ENCODE measurements at places on chromosomes 11 and 22.
A peak's percentile ranks its signal among the peaks of the same experiment; 100 is the strongest.

DNA sequence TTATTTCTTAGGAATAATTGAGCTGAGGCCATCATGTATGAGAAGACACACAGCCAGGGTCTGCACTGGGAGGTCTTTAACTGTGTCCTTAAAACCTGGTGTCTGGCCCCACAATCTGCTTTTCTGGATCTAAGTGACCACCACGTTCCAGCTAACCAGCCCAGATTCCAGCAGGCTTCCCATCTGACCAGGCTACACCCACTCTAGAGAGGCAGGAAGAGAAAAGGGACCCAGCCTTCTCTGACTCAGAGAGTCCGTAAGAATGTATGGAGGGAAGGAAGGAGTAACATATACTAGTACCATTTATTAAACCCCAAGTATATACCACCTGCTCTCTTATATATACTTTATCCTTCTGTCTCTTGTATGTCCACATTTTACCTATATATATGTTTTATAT, 80.1 kb downstream of the LDLRAD3 start:
- DNase-seq = no peak

DNA sequence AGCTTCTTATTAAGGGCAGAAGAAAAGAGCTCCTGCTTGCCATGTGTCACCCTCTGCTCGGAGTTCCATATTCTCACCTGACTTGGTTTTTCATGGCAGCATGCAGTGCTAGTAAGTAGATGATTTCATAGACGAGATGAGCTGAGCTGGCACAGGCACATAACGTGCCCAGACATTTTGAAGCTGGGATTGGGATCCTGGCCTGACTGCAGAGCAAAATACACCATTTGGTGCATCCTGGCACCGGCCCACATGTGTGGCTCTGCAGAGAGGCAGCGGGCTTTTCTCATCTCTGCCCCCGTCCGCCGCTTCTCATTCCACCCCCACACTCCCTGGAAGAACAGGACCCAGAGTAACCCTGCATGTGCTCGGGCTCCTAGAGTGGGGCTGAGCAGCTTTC, 24.8 kb downstream of the FAM118A start:
- no peak for DNase-seq

GRCh38 chr11:126359431-126360048, 4.1 kb downstream of the ST3GAL4 start:
- DNase-seq = no peak

GRCh38 chr22:35868938-35869337, 151.3 kb downstream of the APOL5 start:
- no peak for DNase-seq

- DNase-seq = no peak
These were observed 2.4 kb downstream of the CRYBB2 start for GRCh38 chr22:25221790-25222189.

DNA sequence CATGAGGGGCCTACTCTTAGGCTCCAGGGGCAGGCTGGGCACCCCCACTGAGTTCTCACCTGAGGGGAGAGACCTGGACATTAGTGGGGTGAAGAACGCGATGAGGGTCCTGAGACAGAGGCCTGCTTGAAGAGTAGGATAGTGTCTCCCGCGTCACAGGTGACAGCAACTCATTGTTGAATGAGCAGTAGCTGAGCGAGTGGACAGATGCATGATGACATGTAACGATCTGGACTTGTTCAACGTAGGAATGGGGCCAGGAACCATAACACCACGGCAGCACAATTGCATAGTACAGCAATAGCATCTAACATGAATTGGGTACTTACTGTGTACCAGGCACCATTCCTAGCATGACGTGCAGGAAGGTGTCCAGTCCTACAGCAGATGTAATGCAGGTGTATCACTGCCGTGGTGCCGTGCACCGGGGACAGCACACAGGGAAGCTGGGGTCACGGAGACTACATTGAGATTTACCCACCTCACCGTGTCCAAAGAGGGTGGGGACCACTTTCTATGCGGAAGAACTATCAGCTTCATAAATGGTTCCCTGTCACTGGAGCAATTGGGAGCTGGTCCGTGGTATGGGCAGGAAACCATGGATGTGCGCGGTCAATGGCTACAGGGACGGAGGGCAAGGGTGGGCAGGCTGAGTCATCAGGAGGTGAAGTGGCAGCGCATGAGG, 1019.1 kb downstream of the TBC1D22A start:
- no peak for DNase-seq

GRCh38 chr11:101441747-101442146, 142.1 kb downstream of the TRPC6 start:
- DNase-seq = no peak

DNA sequence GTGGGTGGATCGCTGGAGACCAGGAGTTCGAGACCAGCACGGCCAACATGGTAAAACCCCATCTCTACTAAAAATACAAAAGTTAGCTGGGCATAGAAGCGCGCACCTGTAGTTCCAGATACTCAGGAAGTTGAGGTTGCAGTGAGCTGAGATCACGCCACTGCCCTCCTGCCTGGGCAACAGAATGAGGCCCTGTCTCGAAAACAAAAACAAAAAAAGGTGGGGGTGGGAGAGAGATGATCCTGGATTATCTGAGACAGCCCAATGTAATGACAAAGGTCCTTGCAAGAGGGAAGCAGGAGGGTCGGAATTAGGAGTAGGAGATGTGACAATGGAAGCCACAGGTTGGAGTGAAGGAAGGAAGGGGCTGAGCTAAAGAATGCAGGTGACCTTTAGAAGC, 87.6 kb upstream of the APOA1 start:
- DNase-seq = peak; percentile 34

DNA sequence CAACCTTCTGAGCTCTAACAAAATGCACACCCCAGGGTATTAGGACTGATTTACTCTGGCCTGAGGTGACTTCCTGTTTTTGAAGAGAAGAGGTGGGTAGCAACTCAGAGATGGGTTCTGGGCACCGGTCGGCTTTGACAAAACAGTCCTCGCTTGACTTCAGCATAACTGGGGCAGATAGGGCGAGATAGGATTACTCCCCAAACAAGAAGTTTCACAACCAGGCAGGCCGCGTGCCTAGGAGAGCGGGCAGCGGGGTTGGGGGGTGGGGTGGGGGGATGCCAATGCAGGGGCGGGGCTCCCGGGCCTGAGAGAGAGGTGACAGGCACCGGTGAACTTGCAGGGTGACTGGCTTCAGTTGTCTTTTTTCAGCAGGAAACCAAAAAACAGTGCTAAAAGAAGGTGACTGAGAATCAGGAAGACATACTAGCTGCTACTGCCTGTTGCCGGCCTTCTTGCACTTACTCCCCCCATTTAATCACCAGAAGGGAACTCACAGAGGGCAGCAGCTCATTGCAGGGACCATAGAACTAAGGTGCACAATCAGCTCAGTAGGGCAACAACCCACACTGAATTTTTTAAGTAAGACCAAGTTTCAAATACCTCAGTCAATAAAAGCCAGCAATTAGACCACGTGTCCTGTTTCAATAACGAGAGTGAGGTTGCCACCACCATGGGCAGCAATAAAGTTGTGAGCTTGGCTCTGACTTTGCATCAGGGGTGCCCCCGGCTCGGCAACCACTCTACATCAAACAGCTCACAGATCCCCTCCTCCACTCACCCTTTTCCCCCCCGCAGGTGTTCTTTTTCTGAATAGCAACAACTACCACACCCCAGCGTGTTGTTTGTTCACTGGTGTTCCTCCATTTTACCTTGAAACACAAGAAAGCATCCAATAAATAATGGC, 37.2 kb upstream of the ETS1 start:
- peak; percentile 83 for DNase-seq

Measured in activated CD4-positive, alpha-beta T cell treated with anti-CD3 and anti-CD28 coated beads, Interleukin-2, amount 50 U/mL, for 16 hours (primary cell).